ENCODE measurements at places on chromosomes 5 and 9.
A peak's percentile ranks its signal among the peaks of the same experiment; 100 is the strongest.

DNA sequence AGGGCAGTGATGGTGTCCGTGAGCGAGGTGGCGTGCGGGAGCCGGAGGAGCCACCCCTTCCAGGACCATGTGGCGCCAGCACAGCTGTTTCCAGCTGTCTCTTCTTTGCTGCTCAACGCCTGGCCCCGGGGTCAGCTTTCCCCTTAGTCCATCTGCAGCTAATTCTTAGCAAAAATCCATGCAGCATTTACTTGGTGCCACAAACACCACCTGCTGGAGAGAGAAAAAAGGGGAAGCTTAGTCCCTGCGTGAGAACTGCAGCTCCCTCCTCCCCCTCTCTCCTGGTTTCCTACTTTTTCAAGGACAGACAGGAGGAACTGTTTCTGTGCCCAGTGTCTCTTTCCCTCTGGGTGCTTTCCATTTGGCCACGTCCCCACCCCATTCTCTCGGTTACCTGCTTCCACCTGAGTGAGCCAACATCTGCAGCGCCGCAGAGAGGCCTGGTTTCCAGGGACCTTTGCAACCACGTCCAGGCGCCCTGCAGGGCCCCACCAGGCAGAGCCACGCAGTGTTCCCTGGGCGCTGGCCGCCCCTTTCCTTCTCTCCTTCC is 3.4 kb downstream of the SLC6A19 start:
- DNase-seq: peak; percentile 87

- DNase-seq: no peak
Observed at GRCh38 chr9:70868041-70868440, 253.4 kb downstream of the TRPM3 start.

DNA sequence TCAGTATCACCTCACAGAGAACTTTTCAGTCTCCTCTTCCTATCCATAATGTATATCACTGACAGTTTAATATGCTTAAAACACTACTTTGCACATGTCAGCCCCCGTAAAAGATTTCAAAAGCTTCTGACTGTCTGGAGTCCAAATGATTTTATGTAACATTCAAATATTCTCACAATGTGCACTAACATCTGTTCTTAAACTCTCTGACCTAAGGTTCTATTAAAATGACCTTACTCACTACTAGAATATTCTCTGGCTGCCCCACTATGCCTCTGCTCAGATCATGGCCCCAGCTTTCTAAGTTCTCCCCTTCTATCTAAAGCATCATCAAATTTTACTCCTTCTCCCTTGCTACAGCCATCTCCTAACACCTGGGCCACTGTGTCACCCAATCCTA is 52.5 kb downstream of the AP3B1 start:
- no peak for DNase-seq

GRCh38 chr5:82445726-82446335 is 167.7 kb upstream of the RPS23 start:
- DNase-seq: no peak
